ENCODE measurements at places on chromosomes 3 and 15.
A peak's percentile ranks its signal among the peaks of the same experiment; 100 is the strongest.

DNA sequence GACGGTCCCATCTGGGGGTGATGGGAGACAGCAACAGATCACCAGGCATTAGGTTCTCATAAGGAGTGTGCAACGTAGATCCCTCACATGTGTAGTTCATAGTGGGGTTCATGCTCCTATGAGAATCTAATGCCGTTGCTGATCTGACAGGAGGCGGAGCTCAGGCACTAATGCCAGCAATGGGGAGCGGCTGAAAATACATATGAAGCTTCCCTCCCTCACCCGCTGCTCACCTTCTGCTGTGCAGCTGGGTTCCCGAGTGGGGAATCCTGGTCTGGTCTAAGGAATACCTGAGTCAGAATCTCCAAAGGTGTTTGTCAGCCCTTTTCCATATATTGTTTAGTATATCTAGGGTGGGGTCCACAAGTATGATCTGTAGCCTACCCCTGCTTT is 52.3 kb downstream of the CHD2 start:
- DNase-seq = no peak

GRCh38 chr3:36196058-36196457 is 184.2 kb upstream of the STAC start:
- DNase-seq = no peak

DNA sequence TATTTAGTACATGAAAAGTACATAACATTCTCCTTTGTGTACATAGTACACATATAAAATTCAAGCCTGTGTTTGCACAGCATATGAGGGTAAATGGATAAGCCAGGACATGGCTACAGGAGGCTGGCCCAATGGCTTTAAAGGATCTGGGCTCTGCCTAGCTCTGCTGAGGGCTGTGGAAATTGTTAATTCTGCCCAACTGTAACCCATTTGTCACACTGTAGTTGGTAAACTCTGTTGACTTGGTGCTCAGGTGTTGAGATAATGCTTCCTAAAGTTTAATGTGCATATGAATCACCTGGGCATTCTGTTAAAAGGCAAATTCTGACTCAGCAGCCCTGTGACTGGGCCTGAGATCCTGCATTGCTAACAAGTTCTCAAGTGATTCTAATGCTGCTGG is 196.5 kb upstream of the ZPLD1 start:
- no peak for DNase-seq

GRCh38 chr3:53079791-53080555 is 34.1 kb upstream of the SFMBT1 start:
- no peak for DNase-seq

DNA sequence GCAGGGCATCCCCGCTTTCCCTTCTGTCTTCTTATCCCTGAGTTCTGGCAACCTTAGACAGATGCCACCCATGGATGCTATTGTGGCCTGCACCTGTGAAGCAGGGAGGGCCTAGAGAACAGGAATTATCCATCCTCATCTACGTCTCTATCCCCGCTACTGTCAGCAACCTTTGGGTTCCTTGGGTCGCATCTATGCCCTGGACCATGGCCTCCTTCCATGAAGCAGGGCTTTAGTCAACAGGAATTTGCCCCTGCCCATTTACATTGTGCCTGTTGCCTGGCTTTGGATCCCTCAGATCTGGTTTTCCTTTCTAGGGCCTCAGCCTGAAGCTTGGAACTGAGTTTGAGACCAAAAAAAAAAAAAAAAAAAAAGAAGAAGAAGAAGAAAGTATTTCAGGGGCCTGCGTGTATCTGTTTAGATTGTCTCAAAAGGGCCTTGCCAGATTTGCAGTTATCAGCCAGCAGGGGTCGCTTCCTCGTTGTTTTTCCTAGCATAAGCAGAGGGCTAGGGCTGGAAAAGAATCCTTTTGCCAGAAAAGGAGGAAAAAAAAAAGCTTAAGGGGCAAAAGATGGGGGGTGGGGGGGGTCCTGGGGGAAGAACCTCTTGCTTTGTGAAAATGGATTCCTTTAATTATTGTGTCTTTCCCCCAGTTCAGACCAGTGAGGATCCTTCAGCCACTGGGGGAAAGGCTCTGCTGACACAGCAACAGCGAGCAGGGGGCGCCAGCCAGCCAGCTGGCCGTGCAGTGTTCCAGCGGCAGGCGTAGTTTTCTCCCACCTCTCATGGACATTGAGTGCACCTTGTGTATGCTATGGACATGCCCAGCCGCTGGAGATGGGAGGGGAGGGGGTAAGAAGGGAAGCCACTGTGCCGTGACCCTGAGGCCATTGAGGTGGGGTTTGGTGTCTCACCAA is 65.7 kb upstream of the ALDH1L1 start:
- peak; percentile 77 for DNase-seq

GRCh38 chr15:55319537-55320237 is 665 bp downstream of the PIGB start:
- no peak for DNase-seq

GRCh38 chr3:170024581-170024980 is 13.2 kb upstream of the GPR160 start:
- no peak for DNase-seq

DNA sequence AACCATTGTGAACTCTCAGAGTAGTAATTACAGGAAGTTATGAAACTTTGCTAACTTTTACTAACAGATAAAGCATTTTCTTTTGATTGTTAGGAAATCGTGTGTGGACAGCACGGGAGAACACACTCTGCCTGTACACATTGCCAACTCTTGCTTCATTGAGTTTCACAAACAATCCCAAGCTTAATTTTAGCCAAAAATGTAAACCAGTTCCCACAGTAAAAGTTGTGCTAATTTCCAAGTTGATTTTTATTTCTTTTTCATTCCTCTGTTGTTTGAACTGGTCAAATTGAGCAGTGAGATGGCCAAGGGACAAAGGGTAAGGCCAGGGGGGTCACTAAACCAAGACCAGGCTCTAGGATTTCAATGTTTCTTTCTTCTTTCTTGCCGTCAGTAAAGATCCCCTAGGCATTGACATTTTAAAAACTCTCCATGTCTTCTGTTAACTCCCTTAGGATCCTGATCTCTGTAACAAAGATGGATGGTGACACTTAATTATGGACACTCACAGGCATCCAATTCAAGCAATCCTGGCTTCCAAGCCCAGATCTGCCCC is 414.9 kb downstream of the RBMS3 start:
- DNase-seq = no peak

GRCh38 chr3:192057261-192057660 is 596.3 kb downstream of the PYDC2 start:
- no peak for DNase-seq

- DNase-seq = no peak
These were observed 174.4 kb upstream of the THBS1 start for GRCh38 chr15:39406485-39406884.

DNA sequence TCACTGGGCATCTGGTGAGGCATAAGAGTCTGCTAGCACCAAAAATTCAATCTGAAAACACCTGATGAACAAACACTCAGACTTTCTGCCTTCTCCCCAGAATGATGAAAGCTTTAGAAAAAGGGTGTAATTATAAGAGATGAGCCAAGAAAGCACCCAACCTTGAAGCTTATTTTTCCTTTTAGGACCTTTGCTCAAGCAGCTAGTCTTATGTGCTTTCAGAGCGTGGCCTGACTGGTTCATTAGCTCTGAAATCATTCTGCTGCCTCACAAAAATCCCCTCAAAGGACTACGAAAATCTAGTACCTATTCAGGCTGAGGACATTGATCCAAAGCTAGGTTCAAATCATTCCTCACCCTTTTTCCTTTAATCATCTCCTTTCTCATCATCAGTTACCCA is 662.3 kb downstream of the MAGI1 start:
- no peak for DNase-seq

DNA sequence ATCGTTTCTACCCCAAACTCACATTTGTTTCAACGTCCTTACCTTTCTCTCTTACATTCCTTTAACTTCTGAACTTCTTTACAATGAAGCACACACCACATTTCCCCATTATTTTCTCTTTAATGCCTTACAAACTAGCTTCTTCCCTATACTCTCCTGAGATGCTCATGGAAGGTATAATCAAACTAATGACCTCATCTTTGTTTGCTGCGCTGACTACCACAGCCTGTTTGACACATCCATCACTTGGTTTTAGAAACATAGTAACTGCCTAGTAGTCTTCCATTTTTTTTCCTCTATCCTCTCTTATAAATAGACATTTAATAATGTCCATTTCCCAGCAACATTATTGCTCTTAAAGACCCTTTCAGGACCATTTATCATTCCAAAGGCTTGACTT is 230.5 kb upstream of the LRTM1 start:
- no peak for DNase-seq

DNA sequence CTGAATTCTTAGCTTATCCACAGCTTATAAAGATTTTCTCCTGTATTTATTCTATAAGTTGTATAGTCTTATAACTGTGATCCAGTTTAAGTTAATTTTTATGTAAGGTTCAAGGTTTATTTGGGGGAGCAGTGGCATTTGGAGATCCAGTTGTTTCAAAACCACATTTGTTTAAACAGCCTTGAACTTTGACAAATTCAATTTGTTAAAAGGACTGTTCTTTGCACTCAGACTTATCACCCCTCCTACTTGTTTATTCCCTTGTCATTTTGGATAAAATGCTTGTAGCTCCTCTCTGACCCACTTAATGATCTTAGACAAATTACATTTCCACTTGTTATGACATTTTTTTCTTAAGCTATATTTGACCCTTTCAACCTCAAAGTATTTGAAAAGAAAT is 327.8 kb downstream of the DOCK3 start:
- no peak for DNase-seq

GRCh38 chr3:123414973-123415775 is 33.7 kb downstream of the ADCY5 start:
- no peak for DNase-seq

- DNase-seq = no peak
These were observed 44.5 kb downstream of the RGMA start for GRCh38 chr15:93044301-93045190.

DNA sequence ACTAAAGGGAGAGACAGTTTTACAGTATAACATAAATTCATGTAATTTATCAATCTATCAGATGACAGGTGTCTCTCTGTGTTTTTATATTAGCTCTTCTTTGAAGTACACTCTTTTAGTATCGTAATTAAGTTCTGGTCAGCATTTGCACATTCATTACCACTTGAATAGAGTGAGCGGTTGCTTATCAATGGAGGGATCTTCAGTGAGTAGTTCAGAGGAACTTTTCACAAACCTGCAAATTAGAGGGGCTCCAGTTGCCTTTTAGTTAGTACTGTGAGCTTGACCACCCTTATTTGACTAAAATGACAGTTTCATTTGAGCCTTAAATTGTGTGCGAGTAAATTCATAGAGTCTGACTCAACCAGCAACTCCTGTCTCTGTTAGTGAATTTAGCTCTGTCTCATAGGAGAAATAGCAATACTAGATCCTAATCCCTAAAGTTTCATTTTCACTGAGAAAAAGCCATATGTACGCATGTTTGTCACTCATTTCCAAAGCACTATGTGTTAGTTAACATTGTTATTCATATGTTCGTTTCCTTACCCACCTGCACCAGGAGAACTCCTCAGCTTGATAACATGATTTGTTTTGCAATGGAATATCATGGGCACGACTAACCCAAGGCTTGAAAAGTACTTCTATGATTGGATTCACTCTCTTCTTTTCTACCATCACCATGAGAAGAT is 57.5 kb upstream of the ZBED2 start:
- no peak for DNase-seq

DNA sequence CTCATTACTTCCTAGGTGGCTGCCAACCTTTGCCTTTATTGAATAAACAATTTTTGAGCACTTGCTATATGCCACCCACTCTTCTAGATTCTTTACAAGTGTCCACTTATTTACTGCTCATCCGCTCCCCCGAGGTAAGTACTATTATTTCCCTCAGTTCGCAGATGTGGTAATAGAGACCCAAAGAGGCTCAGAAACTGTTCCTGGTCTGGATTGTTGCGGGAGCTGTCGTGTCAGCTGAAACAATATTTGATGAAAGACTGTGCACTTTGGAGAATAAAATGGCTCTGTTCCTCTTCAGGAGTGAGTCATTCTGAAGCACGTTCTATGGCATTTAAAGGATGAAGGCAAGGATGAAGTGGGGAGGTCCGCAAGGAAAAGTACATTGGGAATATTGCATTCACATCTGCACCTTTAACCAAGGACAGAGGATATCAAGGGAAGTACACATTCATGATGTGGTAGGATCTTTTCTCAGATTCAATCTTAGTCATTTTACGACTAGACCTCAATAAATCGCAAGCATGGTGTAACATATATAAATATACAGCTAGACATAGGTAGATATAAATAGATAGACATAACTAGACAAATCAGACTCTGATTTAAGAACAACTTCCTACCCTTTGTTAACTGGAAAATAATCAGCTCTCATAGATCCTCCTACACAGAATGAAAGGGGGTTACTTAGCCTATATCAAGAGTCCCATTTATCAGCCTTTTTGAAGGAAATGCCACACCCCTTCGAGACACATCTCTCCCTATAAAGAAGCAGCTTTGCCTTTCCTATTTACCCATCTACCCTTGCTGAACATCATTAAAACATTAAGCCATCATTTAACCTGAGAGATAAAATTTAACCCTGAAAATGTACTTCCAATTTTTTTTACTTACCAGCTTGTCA is 70.3 kb downstream of the RORA start:
- DNase-seq = no peak

- no peak for DNase-seq
These were observed 30.6 kb upstream of the SLC6A6 start for GRCh38 chr3:14371573-14372474.

DNA sequence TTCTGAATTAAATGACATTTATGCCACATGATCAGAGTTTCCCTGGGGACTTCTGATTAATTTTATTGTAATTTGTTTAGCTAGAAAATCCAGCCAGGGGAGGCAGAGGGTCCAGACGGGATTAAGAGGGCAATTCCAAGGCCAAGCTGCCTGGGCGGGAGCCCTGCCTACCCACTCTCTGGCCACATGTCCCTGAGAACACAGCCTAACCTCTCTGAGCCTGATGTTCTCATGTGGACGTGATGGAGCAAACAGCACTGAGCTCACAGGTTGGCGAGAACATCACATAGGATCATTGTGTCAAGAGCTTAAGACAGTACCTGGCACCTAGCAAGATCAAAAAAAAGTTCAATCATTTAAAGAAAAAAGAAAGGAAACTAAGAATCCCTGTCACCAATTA is 1.0 kb downstream of the LRRC2 start:
- DNase-seq = no peak

GRCh38 chr15:70853318-70853972 is 512 bp downstream of the LARP6 start:
- peak; percentile 39 for DNase-seq
